LNCaP clone FGC (cell line): ENCODE measurements at places on chromosomes 1 and 21.

DNA sequence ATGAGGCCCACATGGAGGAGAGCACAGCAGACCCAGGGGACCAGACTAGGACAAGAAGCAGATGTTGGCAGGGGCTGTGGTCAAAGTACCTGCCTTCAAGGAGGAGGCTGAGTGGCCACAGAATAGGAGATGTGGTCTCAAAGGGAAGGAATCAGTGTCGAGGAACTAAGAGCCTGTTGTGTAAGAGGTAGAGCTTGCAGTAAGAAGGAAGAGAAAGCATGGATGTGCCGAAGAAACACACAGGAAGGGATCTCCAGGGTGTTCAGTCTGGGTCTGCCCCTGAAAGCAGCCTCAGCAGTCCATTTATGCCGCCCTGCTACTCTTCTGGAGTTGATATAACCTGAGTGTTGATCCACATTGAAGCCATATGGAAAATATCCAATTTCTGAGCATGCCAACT lies 83.9 kb downstream of the NID1 start:
- no peak for DNase-seq

GRCh38 chr1:63601463-63601862 lies 8.3 kb downstream of the PGM1 start:
- DNase-seq, result no peak

DNA sequence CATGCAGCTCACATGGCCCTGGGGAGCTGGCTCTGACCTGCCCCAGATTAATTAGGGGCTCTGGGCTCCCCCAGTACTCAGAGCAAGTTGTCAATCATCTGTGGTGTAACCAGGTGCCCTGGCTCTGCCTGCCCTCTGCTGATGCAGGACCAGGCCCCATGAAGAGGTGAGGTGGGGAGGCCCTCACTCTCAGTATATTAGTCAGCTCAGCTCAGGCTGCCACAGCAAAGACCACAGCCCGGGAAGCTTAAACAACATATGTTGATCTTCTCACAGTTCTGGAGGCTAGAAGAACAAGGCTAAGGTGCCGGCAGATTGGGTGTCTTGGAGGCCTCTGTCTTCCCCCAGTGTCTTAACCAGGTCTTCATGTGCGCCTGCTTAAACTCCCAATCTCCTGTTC lies 66.5 kb downstream of the FCRL5 start:
- DNase-seq, result no peak

DNA sequence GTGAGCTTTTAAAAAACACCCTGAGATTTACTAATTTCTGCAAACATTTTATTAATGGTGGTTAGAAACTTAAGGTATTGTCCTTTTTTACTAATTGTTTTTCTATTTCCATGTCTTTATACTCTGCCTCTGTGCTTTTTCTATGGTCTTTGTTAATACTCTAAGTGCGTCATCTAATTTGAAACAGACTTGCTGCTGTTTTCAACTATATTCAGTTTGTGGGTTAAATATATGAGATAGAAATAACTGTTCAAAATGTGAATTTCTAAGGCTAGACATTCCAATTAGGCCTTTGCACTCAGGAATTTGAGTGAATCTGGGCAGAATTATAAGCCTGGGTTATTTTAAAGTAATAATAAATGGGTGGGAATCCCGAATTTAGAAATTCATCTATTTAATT lies 82.4 kb upstream of the COL11A1 start:
- no peak for DNase-seq

GRCh38 chr21:31992391-31992790 lies 119.6 kb downstream of the HUNK start:
- DNase-seq, result no peak

DNA sequence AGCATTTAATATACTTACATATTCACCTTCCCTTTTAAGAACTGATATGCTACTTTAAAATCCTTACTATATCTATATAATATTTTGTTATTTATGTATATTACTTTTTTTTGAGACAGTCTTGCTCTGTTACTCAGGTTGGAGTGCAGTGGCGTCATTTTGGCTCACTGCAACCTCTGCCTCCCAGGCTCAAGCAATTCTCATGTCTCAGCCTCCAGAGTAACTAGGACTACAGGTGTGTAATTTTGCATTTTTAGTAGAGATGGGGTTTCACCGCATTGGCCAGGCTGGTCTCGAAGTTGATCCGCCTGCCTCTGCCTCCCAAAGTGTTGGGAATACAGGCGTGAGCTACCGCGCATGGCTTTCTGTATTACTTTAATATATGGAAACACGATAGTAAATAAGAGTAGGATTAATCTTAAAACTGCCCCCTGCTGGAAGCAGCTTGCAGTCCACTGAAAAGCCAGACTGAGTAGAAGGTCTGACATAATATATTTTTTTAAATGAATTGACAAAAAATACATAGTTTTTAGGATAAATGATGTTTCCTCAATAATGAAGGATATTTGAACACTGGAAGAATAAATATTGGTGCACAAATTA lies 24.4 kb downstream of the RCAN3 start:
- no peak for DNase-seq

DNA sequence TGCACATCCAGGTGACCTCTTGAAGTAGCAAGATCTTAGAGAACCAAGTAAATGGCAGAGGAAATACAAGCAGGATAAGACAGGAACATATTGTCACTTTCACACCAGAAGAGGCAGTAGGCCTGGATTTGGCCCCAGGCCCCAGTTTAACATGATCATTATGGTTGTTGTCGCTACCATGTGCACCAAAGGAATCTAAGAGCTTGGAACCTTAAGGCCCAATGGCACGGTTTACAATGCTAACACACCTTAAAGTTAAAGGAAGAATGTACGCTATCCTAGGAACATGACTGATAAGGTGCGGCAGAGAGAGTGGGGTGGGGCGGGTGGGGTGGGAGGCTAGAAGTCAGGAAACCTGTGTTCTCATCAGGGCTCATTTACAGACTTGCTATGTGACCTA lies 147.5 kb downstream of the ROR1 start:
- DNase-seq, result no peak

GRCh38 chr1:27102707-27103468 lies 52.0 kb downstream of the SLC9A1 start:
- no peak for DNase-seq

- DNase-seq, result no peak
Measured at GRCh38 chr1:169495916-169496315, 10.2 kb upstream of the SLC19A2 start.

GRCh38 chr1:46113948-46114347 lies 18.5 kb downstream of the PIK3R3 start:
- DNase-seq, result peak; percentile 56

GRCh38 chr1:223702735-223703667 lies 9.3 kb upstream of the CAPN2 start:
- DNase-seq, result no peak

DNA sequence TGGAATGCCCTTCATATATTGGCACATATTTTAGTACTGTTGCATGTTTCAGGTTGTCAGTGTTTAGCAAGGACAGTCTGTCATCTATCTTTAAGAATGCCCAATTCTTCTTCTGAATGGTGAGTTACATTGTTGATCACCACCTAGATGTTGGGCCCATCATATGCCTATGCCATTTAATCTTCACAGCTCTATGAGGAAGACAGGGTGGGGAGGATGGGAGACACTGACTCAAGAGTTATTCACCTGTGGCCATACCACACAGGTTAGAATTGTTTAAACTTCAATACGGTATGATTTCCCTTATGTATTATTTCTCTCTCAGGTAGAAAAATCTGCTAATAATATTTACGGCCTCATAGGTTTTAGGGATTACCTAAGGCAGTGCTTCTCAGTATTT lies 44.8 kb downstream of the MPZL1 start:
- no peak for DNase-seq

DNA sequence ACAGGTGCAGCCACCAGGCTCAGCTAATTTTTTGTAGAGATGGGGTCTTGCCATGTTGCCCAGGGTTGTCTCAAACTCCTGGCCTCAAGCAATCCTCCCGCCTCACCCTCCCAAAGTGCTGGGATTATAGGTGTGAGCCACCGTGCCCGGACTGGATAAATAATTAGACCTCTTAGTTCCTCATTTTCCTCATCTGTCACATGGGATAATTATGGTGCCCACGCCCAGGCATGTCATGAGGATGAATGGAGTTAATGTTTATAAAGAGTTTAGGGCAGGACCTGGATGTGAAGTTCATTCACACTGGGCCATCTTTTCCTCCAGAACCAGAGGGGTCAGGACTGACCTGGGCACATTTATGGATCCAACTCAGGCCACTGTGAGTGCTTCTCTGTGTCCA lies 23.7 kb downstream of the PADI3 start:
- DNase-seq, result no peak

GRCh38 chr1:201020040-201020591 lies 3.4 kb downstream of the KIF21B start:
- DNase-seq, result no peak

- DNase-seq, result no peak
Measured at GRCh38 chr1:119146466-119146865, 6.0 kb upstream of the WARS2 start.

GRCh38 chr1:3308053-3308452 lies 146.4 kb upstream of the ARHGEF16 start:
- no peak for DNase-seq

GRCh38 chr1:221687836-221688487 lies 53.9 kb downstream of the DUSP10 start:
- DNase-seq, result no peak
